ENCODE measurements at places on chromosomes 5 and 9. TPM values are rescaled to one million over a fixed set of nuclear protein-coding genes. Genes with fewer than 3 reads are reported as not detected.

The PCDHGB1 gene
- total RNA-seq, result 1.9 TPM

The CDX1 gene
- not detected for total RNA-seq

The PTGER4 gene
- 4.5 TPM for total RNA-seq

The ERGIC1 gene
- 318 TPM for total RNA-seq

The RAB3C gene
- not detected for total RNA-seq

The IFNA2 gene
- not detected for total RNA-seq

The CARTPT gene
- total RNA-seq, result not detected

The C5orf46 gene
- not detected for total RNA-seq

The SMU1 gene
- 18.7 TPM for total RNA-seq

The ITGA2 gene
- total RNA-seq, result 17.6 TPM

The NFX1 gene
- total RNA-seq, result 28.2 TPM

The ALDH7A1 gene
- total RNA-seq, result 76.3 TPM

The CDH12 gene
- total RNA-seq, result not detected

The KCNMB1 gene
- not detected for total RNA-seq

The DOCK8 gene
- 0.29 TPM for total RNA-seq

The PCDHB2 gene
- total RNA-seq, result 4.1 TPM

The NXNL2 gene
- total RNA-seq, result 0.86 TPM

The PCDHGA4 gene
- total RNA-seq, result 0.08 TPM

The PCDHB3 gene
- 0.05 TPM for total RNA-seq

The OTULINL gene
- total RNA-seq, result 15.9 TPM

The CD14 gene
- total RNA-seq, result 3.0 TPM

The IL3 gene
- total RNA-seq, result not detected

The MGAT4B gene
- 221 TPM for total RNA-seq

The FOXD4 gene
- 0.44 TPM for total RNA-seq

The SERF1B gene
- 77.4 TPM for total RNA-seq

The SPAAR gene
- not detected for total RNA-seq

The JAKMIP2 gene
- not detected for total RNA-seq

The MFAP3 gene
- 35.5 TPM for total RNA-seq

The MYMK gene
- not detected for total RNA-seq

The SAXO1 gene
- total RNA-seq, result not detected

The PFDN1 gene
- 92.5 TPM for total RNA-seq

The IL9 gene
- total RNA-seq, result not detected

The AFAP1L1 gene
- total RNA-seq, result 9.5 TPM

The SNCAIP gene
- not detected for total RNA-seq

The RGS14 gene
- 4.4 TPM for total RNA-seq

The PCDHB16 gene
- total RNA-seq, result 0.05 TPM

The DAB2 gene
- 9.2 TPM for total RNA-seq

The SUSD3 gene
- total RNA-seq, result 0.93 TPM

The ZCCHC7 gene
- total RNA-seq, result 12.1 TPM

The GLIPR2 gene
- 7.7 TPM for total RNA-seq

The SLC4A9 gene
- total RNA-seq, result 0.09 TPM

The SPTAN1 gene
- total RNA-seq, result 148 TPM

The PCDHGB4 gene
- total RNA-seq, result 0.79 TPM

The OR1J2 gene
- not detected for total RNA-seq
